Activated CD4-positive, alpha-beta T cell treated with anti-CD3 and anti-CD28 coated beads, Interleukin-2, amount 10 ng/mL, durations not matched to agents 7 days and 5 days (primary cell): ENCODE measurements at places on chromosomes 6 and 20. TPM values are rescaled to one million over a fixed set of nuclear protein-coding genes. Genes with fewer than 3 reads are reported as not detected.
A peak's percentile ranks its signal among the peaks of the same experiment; 100 is the strongest.

GRCh38 chr6:163085861-163086623, 328.5 kb upstream of the QKI start:
- H3K36me3 ChIP-seq = no peaks in the 10 kb centered on the region
- H3K4me1 ChIP-seq = no peaks in the 10 kb centered on the region
- DNase-seq = no peak

- no peaks in the 10 kb centered on the region for H3K4me1 ChIP-seq
- no peaks in the 10 kb centered on the region for H3K36me3 ChIP-seq
- no peak overlapping the region for H3K4me3 ChIP-seq
- peaks cover 2% of the 10 kb centered on the region for H3K27me3 ChIP-seq
- no peak for DNase-seq
- H3K27ac ChIP-seq = peak overlapping the region; percentile 34
These were observed 69.4 kb upstream of the ARID1B start for GRCh38 chr6:156707818-156708217.

GRCh38 chr6:99362678-99363268, 13.3 kb upstream of the FAXC start:
- no peak overlapping the region for H3K4me3 ChIP-seq
- no peak for DNase-seq
- no peaks in the 10 kb centered on the region for H3K36me3 ChIP-seq
- H3K27me3 ChIP-seq = peaks cover 19% of the 10 kb centered on the region

DNA sequence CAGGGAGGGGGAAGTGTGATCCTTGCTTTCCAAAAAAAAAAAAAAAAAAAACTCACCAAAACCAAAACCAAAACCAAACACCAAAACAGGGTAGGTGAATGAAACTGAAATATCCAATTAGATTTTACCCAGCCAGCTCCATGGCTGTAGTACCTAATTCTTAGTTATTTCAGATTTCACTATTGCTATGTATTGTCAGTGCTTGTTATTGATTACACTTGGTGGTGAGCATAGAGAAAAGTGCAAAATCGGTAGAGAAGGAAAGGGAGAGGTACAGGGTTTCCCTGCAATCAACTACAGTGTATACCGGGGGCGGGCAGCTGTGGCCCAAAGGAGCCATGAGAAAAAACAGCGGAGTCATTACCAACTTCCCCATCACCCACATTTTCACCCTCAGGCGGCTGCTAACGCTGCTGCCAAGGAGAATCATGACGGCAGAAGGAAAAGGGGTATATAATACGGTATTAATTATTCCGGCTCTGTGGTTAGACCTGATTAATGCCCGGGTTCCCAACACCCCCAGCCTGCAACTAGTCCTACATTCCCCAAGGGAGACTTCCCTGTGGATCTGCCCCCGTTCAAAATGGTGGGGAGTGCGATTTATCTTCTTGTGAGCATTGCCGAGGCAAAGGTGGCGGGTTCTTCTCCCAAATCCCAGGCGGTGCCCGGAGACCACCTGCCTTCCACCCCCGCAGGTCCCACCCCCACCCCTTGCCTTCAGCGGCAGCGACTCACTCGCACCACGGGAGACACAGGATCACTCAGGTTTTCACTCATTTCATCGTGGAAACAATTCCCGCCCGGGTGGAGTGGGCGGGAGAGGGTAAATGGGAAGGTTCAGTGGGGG, at the start of gene C6orf62:
C6orf62 (minus strand) TSS at position 30 of the 847 bp plus-strand sequence. CDS start 486 bp downstream, outside the sequence.
- DNase-seq = peak; percentile 55
- H3K36me3 ChIP-seq = peaks cover 50% of the 10 kb centered on the region
- H3K4me3 ChIP-seq = peak within 1 kb of the TSS; percentile 96
- H3K4me1 ChIP-seq = peaks cover 51% of the 10 kb centered on the region

- H3K27ac ChIP-seq = no peak overlapping the region
- no peaks in the 10 kb centered on the region for H3K36me3 ChIP-seq
- DNase-seq = no peak
- H3K27me3 ChIP-seq = peaks cover 1% of the 10 kb centered on the region
- H3K4me1 ChIP-seq = peaks cover 2% of the 10 kb centered on the region
- no peak overlapping the region for H3K4me3 ChIP-seq
These were observed 294.3 kb downstream of the CDC5L start for GRCh38 chr6:44681761-44682160.

GRCh38 chr6:169073311-169073710, 180.3 kb downstream of the THBS2 start:
- DNase-seq = no peak
- no peak overlapping the region for H3K4me3 ChIP-seq
- H3K27ac ChIP-seq = no peak overlapping the region
- H3K27me3 ChIP-seq = no peaks in the 10 kb centered on the region

- H3K4me1 ChIP-seq = no peaks in the 10 kb centered on the region
- no peaks in the 10 kb centered on the region for H3K36me3 ChIP-seq
- H3K27ac ChIP-seq = no peak overlapping the region
- H3K27me3 ChIP-seq = peaks cover 14% of the 10 kb centered on the region
- no peak overlapping the region for H3K4me3 ChIP-seq
- DNase-seq = no peak
These were observed 467 bp downstream of the TREML4 start for GRCh38 chr6:41228616-41229015.

DNA sequence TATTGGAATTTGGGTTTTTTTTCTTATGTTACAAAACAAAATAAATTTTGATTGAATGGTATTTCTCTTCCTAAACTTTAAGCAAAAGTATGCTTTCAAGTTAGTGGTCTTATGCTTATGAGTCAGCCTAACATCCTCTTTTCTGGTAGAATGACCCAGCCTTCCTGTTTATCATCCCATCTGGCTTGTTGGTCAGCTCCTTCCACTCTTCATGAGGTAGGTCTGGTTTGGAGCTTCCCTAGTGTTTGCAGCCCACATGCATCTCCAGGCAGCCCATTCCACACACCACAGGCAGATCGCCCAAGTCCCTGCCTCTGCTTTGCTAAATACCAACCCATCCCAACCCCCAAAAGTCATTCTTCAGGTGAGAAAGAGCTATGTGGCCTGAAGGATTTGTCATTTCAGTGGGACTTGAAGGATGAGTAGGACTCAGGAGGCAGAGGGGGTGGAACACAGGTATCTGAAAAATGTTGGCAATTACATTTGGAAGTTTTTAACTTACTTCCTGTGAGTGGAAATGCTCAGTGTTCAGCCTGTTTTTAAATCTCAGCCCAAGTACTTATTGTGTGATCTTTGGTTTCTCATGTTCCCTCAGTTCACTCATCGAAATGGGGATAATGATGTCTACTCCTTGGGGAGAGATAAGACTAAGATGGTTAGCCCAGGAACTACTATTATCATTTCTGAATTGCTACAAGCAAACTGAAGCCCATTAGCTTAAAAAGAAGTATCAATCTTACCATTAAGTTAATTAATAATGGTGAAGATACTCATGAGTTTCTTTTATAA, 294.0 kb downstream of the ADGB start:
- H3K27me3 ChIP-seq = no peaks in the 10 kb centered on the region
- no peaks in the 10 kb centered on the region for H3K36me3 ChIP-seq
- DNase-seq = no peak
- H3K4me1 ChIP-seq = no peaks in the 10 kb centered on the region
- H3K4me3 ChIP-seq = no peak overlapping the region

- H3K4me1 ChIP-seq = no peaks in the 10 kb centered on the region
- H3K27me3 ChIP-seq = no peaks in the 10 kb centered on the region
- no peak overlapping the region for H3K27ac ChIP-seq
- no peak overlapping the region for H3K4me3 ChIP-seq
These were observed 18.8 kb downstream of the EFCAB8 start for GRCh38 chr20:32877507-32877906.

DNA sequence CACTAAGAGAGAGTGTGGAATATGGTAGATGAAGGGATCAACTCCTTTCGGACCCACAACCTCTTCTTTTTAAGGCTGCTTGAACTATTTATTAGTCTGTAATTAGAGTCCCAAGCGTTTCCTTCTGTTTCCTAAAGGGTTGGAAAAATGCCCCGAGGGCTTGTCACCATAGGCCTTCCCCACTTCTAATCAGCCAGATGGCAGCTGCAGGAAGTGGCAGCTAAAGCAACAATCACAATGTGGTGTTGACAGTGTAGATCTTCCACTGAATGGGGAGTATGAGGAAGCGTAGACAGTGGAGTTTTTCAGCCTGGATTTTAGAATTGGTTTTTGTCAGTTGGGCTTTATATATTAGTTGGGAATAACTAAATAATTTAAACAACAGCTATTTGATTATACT, 40.6 kb downstream of the SLC35D3 start:
- H3K27ac ChIP-seq = no peak overlapping the region
- DNase-seq = no peak
- H3K4me1 ChIP-seq = peaks cover under 1% of the 10 kb centered on the region
- H3K4me3 ChIP-seq = no peak overlapping the region
- no peaks in the 10 kb centered on the region for H3K36me3 ChIP-seq

- DNase-seq = peak; percentile 57
- H3K4me1 ChIP-seq = peaks cover 79% of the 10 kb centered on the region
- peak overlapping the region; percentile 80 for H3K27ac ChIP-seq
- H3K4me3 ChIP-seq = peak overlapping the region; percentile 85
- H3K36me3 ChIP-seq = peaks cover 59% of the 10 kb centered on the region
These were observed 1.0 kb upstream of the DDAH2 start for GRCh38 chr6:31729979-31730630.

GRCh38 chr6:167937948-167938911, 59.2 kb upstream of the KIF25 start:
- no peaks in the 10 kb centered on the region for H3K36me3 ChIP-seq
- H3K27ac ChIP-seq = no peak overlapping the region
- H3K27me3 ChIP-seq = peaks cover 5% of the 10 kb centered on the region
- DNase-seq = no peak
- no peaks in the 10 kb centered on the region for H3K4me1 ChIP-seq

DNA sequence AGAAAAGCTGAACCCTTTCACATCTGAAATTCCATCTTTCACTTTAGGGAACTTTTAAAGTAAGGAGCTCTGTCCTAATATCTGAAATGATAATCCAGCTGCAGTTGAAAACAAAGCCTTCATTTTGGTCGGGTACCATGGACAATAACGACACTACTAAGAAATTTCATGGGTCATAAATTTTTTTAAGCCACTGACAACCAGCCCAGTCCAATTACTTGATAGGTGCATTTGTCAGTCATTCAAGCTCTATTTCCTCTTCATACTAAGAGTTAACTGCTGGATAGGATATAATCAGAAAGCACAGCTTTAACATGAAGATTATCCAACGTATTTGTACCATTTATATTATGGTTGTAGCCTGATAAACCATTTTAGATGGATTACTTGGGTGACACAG, 52.5 kb downstream of the MMUT start:
- no peak overlapping the region for H3K4me3 ChIP-seq
- no peaks in the 10 kb centered on the region for H3K36me3 ChIP-seq
- no peaks in the 10 kb centered on the region for H3K4me1 ChIP-seq
- no peak for DNase-seq
- peaks cover 9% of the 10 kb centered on the region for H3K27me3 ChIP-seq

GRCh38 chr20:39039261-39039660, 77.1 kb downstream of the DHX35 start:
- no peak overlapping the region for H3K27ac ChIP-seq
- H3K4me3 ChIP-seq = no peak overlapping the region
- H3K4me1 ChIP-seq = no peaks in the 10 kb centered on the region
- DNase-seq = no peak

DNA sequence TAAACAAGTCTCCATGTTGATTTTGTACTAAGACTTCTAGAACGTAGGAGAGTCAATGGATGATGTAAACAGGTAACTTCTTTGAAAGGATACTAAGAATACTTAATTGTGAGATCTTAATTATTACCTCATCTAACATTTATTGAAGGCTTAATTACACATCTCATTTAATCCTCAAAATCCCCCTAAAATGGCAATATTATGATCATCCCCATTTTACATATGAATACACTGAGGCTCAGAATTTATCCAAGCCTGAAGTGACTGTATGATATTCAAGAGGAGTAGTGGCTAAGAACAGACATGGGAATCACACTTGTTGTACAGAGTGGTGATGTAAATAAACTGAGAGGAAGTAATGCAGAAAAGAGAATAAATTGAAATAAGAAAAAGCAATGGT, 22.9 kb downstream of the NOL7 start:
- H3K27ac ChIP-seq = no peak overlapping the region
- no peak overlapping the region for H3K4me3 ChIP-seq
- H3K36me3 ChIP-seq = peaks cover 52% of the 10 kb centered on the region
- DNase-seq = no peak
- peaks cover 30% of the 10 kb centered on the region for H3K4me1 ChIP-seq

- no peaks in the 10 kb centered on the region for H3K27me3 ChIP-seq
- H3K4me1 ChIP-seq = no peaks in the 10 kb centered on the region
- H3K27ac ChIP-seq = no peak overlapping the region
- no peak overlapping the region for H3K4me3 ChIP-seq
These were observed 223.9 kb downstream of the PREX1 start for GRCh38 chr20:48603819-48604405.

DNA sequence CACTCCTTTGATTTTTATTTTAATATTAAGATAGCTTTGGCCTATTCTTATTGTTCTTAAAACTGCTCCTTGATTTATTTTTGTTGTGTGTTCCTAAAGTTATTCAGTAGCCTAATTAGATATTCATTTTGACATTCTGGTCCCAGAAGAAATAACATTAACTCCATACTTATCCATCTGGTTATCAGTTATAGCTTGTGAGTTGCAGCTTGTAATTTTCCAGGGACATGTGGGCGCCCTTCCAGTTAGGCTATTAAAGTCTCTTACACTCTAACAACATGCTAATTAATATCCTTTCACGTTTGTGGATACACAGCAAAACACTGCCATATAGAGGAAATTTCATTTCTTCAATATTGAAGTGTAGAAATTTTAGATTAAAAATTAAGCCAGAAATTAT, 987.5 kb downstream of the HACE1 start:
- no peak for DNase-seq
- H3K4me1 ChIP-seq = no peaks in the 10 kb centered on the region
- no peak overlapping the region for H3K4me3 ChIP-seq
- H3K27ac ChIP-seq = no peak overlapping the region

- H3K27me3 ChIP-seq = no peaks in the 10 kb centered on the region
- H3K4me1 ChIP-seq = no peaks in the 10 kb centered on the region
- H3K4me3 ChIP-seq = no peak overlapping the region
- no peaks in the 10 kb centered on the region for H3K36me3 ChIP-seq
These were observed 207.4 kb downstream of the BMP2 start for GRCh38 chr20:6974838-6975237.

DNA sequence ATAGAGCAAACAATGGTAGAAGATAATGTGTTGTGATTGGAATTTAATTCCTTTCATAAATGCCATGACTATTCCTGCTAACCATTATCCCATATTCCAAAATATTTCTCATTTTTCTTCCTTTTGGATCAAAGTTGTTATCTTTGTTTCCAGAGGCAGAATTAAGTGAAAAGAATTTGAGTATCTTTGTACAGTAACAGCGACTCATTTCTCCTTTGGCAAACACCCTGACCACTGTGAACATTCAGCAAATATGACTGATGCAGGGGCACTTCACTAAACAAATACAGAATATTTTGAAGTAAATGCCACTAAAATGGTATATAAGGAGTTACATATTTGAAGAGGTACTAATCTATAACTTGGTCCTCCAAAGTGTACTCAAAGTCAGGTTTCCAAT, 105.0 kb upstream of the LAMP5 start:
- no peaks in the 10 kb centered on the region for H3K36me3 ChIP-seq
- no peaks in the 10 kb centered on the region for H3K27me3 ChIP-seq
- no peak for DNase-seq
- no peak overlapping the region for H3K4me3 ChIP-seq
- no peak overlapping the region for H3K27ac ChIP-seq
- H3K4me1 ChIP-seq = no peaks in the 10 kb centered on the region

The TREML1 gene
- not detected for total RNA-seq

The ISM1 gene
- total RNA-seq = 1.3 TPM

The ZSCAN9 gene
- 1.5 TPM for total RNA-seq

The KCNQ2 gene
- total RNA-seq = 0.10 TPM

The OVOL2 gene
- not detected for total RNA-seq

The FAM162B gene
- not detected for total RNA-seq

The CTCFL gene
- not detected for total RNA-seq

The BTNL2 gene
- not detected for total RNA-seq

The PDE10A gene
- total RNA-seq = not detected

The ZNF311 gene
- total RNA-seq = 0.55 TPM

The NKX2-2 gene
- total RNA-seq = not detected

The PRPH2 gene
- not detected for total RNA-seq
